Peyer's patch (tissue), 4 donors: ENCODE measurements at places on chromosomes 7 and 10.

DNA sequence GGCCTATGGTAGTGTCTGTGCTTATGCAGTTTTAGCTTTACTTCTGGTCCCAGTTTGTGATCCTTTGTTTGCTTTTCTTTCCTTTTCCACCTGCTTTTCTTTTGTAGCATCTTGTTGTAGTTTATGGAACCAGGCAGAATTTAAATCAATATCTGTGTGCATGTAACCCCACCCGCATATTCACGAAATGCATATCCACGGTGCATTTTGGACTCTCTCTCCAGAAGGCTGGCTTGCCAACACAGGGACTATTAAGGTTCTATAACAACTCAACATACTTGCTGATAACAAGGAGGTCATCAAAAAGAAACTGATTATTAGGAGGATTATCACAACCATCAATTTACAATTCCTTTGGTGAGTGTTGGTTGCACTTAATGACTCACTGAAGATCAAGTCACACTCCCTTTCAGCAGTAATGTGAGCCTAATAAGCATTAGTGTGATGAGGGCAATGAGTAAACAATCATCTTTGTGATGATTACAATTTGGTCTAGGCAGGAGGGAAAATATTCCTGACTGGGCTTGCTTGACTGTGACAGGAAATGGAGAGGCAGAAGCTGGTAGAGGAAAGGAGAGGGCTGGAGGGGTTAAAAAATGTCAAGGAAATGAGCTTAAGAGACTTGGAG, 378.6 kb downstream of the REEP3 start:
- no peak for DNase-seq
- no peak overlapping the region for H3K4me3 ChIP-seq
- H3K4me1 ChIP-seq = no peaks in the 10 kb centered on the region
- H3K27me3 ChIP-seq = no peaks in the 10 kb centered on the region

GRCh38 chr7:43362652-43363034, 220.3 kb upstream of the STK17A start:
- no peaks in the 10 kb centered on the region for H3K36me3 ChIP-seq
- H3K27me3 ChIP-seq = no peaks in the 10 kb centered on the region
- H3K4me3 ChIP-seq = no peak overlapping the region
- no peak for DNase-seq
- H3K4me1 ChIP-seq = no peaks in the 10 kb centered on the region
- H3K27ac ChIP-seq = no peak overlapping the region

DNA sequence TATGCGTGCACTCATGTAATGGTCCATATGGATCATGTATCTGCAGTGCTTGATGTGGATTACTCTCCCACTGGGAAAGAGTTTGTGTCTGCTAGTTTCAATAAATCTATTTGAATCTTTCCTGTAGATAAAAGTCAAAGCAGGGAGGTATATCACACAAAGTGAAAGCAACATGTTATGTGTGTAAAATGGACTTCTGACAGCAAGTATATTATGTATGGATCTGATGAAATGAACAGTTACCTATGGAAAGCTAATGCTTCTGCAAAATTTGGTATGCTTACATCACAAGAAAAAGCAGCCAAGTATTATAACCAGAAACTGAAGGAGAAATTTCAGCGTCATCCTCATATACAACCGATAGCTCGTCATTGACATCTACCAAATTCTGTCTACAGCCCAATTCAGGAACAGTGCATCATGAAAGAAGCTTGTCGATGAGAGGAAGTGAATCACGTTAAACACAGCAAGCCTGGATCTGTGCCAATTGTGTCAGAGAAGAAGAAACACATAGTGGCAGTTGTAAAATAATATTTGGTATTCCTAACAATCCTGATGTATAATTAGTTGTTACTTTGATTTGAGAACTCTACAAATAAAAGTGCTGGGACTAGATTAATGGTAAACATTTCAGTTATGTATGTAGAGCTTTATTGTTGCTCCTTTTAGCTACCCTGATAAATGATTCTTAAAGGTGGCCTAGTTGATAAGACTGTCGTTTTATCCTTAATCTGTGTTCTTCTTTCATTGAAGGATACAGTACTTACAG, 14.2 kb upstream of the SYPL1 start:
- H3K27ac ChIP-seq = no peak overlapping the region
- H3K36me3 ChIP-seq = no peaks in the 10 kb centered on the region
- H3K4me3 ChIP-seq = no peak overlapping the region
- H3K4me1 ChIP-seq = peaks cover 4% of the 10 kb centered on the region
- DNase-seq = no peak

DNA sequence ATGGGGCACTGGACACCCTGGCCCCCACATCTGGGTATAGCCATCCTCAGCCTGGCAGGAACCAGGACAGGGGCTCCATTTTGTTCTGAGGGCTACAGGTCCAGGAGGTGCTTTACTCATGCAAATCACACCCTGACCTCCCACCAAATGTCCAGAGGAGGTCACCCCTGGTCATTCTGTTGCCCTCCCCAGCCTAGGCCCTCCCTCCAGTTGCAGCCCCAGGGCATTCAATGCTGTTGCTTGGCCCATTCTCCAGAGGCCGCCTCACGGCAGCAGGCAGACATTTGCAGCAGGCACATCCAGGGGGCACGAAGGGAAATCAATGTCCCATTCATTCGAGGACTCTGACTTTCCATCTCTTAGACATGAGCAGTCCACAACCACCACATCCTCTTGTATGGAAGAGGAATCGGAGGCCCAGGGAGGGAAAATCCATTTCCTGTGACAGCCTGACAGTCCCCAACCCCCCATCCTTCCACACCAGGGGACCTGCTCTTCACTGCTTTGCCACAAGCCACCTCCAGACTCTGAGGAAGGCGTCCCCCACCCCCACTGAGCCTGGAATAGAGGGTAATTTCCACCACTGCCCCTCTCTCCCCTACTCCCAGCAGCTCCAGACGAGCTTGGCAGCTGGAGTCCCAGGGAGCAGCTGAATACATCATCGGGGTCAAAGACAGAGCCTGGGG, 76.2 kb upstream of the UNC5B start:
- H3K27ac ChIP-seq = no peak overlapping the region
- H3K27me3 ChIP-seq = no peaks in the 10 kb centered on the region
- DNase-seq = no peak
- H3K4me1 ChIP-seq = no peaks in the 10 kb centered on the region
- H3K4me3 ChIP-seq = no peak overlapping the region
